ENCODE measurements at places on chromosomes 5 and 9.

DNA sequence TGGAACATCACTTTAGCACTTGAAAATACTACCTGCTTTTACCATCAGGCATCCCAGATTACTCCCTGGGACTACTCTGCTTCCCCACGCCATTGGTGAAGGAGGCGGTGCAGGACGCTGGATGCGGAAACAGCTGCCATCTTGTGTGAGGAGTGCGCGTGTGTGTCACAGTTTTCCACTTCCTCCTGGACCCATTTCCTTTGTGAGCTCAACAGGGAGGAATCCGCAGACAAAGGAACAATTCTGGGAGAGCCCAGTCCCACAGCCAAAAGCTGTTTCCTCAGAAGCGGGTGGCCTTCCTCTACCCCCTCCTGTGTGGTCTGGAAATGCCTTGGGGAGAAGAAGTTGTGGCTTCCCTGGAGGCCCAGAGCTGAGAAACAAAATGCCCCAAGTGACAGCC lies 16.8 kb downstream of the AFAP1L1 start:
- DNase-seq = no peak

- no peak for DNase-seq
These were observed 76.7 kb downstream of the ITGA1 start for GRCh38 chr5:52864371-52864770.

- DNase-seq = no peak
These were observed 28.4 kb upstream of the BTNL3 start for GRCh38 chr5:180960209-180960608.

- DNase-seq = no peak
These were observed 176.2 kb downstream of the DMRTA1 start for GRCh38 chr9:22622815-22623214.

GRCh38 chr9:90107726-90108655 lies 503.2 kb downstream of the GADD45G start:
- DNase-seq = no peak

- DNase-seq = no peak
These were observed 20.8 kb downstream of the ZNF366 start for GRCh38 chr5:72486371-72486770.

- no peak for DNase-seq
These were observed 30.3 kb downstream of the SLC25A48 start for GRCh38 chr5:135864503-135865435.

- no peak for DNase-seq
These were observed 73.0 kb downstream of the OSTF1 start for GRCh38 chr9:75161116-75161857.

GRCh38 chr5:71830681-71831539 lies 111.8 kb downstream of the CARTPT start:
- DNase-seq = no peak

GRCh38 chr5:51479840-51480239 lies 96.6 kb downstream of the ISL1 start:
- DNase-seq = no peak

GRCh38 chr5:175166026-175166425 lies 278.0 kb downstream of the DRD1 start:
- DNase-seq = no peak

- DNase-seq = no peak
These were observed 64.5 kb downstream of the STARD4 start for GRCh38 chr5:111447822-111448221.

GRCh38 chr5:178204935-178205748 lies 809 bp downstream of the HNRNPAB start:
- peak; percentile 62 for DNase-seq

DNA sequence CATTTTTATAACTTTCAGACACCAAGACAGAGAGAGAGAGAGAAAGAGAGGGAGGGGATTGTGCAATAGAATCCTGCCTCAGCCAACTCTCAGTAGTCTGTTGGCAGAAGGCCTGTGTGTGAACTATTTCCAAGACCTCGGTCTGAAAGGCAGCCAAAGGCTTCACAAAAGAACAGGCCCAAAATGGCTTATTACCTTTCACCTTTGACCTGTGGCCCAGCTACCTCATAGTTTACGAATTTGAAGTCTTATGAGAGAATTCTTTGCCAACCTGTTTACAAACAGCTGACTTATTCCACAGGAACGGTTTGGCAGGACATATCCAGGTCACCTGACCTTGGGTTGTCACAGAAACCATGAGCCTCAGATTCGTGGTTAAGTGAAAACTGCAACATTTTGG lies 48.6 kb downstream of the NR2F1-AS1 start:
- no peak for DNase-seq

DNA sequence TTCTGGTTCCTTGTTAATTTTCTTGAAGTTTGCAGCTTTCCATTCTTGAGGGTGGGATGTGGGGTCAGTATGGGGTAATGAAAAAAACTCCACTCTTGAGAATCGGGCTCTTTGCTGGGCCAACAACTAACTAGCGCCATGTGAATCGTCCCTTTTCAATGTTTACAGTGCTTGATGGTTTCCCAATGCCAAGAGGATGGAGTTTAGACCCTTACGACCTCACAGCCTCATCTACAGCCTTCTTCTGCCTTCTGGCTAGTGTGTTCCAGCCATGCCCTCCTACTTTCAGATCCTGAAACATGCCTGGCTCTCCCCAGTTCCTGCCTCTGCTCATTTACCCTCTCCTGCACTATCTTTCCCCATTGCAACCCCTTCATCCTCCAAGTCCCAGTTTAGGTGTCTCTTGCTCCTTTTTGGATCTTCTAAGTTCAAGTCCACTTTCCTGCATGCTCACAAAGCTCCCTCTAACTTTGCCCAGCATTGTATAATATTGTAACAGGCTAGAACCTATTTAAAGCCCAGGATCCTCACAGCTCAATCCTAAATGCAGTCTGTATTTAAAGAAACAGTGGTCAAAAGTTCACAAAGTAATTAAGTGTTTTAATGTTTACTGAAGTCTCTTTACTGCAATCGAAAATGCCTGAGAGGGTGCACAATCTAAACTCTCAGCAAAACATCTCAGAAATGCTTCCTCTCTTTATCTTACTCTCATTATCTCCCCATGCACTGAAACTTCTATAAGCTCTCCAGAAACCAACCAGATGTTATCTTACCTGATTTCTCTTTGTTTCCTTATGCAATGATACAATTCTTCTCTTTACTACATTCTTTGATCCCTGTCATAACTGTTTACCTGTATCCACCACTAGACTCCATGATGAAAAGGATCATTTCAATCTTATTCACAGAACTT lies 20.6 kb upstream of the CAST start:
- DNase-seq = no peak

GRCh38 chr5:143229426-143229895 lies 174.0 kb downstream of the NR3C1 start:
- no peak for DNase-seq

DNA sequence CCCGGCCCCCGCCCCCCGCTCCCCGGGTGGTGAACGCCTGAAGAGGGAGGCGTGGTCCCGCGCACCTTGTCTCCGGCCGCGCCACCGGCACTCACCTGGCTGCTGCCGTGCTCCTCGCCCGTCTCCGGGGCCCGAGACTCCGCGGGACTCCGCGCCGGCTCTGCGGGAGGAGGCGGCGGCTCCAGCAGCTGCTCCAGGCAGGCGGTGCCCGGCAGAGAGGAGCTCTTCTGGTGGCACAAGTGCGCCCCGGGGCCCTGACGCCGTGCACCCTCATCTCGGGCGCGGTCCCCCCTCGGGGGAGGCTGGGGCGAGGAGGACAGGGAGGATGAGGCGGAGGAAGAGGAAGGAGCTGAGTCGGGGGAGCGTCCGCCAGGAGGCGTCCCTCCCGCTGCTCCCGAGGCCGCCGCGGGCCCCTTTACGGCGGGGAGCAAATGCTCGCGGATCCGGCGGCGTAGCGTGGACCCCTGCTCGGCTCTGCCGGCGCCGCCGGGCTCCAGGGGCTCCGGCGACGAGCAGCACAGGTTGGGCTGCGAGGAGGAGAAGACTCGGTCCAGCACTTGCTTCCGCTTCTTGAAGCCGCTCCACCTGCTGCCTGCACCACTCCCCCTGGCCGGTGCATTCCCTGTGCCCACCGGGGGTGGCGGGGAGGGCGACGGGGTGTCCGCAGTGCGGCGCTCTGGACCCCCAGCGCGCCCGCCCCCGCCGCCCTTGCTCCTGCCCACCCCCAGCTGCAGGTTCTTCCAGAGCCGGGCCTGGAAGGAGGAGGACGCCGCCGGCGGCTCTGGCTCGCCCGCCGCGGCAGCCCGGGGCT lies 928 bp downstream of the MCTP1 start:
- no peak for DNase-seq

- DNase-seq = no peak
These were observed 35.5 kb downstream of the DDX46 start for GRCh38 chr5:134794082-134794481.

GRCh38 chr5:58849223-58849622 lies 266.3 kb downstream of the RAB3C start:
- DNase-seq = no peak

GRCh38 chr5:126814721-126815404 lies 37.9 kb downstream of the LMNB1 start:
- no peak for DNase-seq

GRCh38 chr5:95913663-95914062 lies 48.0 kb downstream of the ELL2 start:
- no peak for DNase-seq

DNA sequence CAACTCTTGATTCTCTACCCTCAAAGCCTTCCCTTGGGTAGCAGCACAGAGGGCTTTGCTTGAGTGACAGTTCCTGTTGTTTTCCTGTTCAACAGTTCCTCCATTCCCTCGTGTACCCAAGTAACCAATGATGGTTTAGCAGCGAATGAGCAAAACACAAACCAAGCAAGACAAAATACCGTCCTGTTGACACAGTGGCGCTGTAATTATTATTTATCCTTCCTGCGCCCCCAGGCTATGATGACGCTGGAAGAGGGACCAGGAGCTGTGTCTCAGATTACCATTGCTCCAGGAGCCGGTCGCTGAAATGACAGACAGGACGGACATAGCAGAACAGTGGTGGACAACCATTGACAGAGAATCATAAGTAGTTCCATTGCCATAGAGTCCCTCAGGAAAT lies 154.8 kb downstream of the GADD45G start:
- no peak for DNase-seq

DNA sequence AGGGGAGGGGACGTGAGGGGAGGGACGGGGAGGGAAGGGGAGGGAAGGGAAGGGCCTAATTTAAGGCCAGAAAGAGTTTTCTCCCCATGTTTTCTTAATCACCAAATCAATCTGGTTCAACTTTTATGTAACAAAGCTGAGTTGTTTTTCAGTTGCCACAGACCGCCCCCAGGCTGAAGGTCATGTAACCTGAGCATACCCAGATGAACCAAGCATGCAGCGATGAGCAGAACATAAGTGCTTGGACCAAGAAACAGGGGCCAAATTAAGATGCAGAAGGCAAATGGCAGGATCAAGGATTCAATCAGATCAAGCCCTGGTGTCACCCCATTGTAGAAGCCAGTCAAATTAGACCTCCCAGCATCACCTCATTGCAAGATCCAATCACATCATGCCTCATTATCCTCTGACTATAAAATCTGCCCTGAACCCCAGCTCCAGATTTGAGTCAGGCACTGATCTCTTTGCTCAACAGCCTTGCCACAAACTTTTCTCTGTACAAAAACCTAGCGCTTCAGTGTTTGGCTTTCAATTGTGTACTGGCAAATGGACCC lies 113.5 kb upstream of the TNPO1 start:
- no peak for DNase-seq

DNA sequence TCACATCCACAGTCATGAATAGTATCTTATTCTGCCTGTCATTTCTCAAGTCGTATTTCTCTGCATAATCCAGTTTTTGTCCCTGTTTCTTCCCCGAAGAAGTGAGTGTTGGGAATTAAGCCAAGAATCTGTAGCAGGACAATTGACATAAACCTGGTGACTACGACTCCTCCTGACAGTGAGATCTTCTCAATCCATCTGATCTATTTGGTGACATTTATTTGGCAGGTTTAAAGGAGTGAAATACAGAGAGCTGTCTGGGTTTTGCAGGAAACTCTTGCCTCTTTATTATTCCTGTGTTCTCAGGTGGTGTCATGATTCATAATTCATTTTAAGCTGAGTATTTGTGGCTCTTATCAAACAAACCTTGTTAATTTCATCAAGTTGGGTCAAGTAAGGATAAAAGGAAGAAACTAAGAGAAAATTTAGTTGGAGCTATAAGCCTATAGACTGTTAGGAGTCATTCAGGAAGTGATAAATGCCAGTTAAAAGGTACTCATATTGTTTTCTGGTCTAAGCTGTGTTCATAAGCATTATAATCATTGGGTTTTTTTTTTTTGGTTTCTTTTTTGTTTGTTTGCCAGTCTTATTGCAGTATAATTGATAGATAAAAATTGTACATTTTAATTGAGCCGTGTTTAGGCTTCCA lies 95.9 kb upstream of the PCSK1 start:
- no peak for DNase-seq

GRCh38 chr5:14441641-14442040 lies 140.0 kb upstream of the OTULINL start:
- DNase-seq = no peak

DNA sequence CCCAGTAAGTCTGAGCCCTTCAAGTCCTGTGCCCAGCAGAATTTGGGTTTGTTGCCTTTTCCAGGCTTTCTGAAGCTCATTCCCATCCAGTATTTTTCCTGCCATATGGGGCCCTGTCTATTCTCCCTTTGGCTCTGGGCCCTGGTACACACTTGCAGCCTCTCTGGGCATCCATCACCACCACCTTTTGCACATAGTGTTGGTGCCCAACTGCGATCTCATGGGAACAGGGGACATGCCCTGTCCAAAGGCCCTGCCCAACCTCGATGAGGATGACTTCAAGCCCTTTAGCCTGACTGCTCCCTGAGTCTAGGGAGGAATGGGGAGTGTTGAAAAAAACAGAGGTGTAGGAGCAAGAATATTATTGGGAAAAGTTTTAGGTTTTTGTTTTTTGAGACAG lies 11.5 kb downstream of the RGS3 start:
- DNase-seq = no peak

- no peak for DNase-seq
These were observed 324.3 kb downstream of the GABRG2 start for GRCh38 chr5:162391833-162392232.

- no peak for DNase-seq
These were observed 141.9 kb upstream of the ANKRD55 start for GRCh38 chr5:56375011-56375410.

GRCh38 chr5:124865603-124866354 lies 119.3 kb upstream of the ZNF608 start:
- DNase-seq = no peak

DNA sequence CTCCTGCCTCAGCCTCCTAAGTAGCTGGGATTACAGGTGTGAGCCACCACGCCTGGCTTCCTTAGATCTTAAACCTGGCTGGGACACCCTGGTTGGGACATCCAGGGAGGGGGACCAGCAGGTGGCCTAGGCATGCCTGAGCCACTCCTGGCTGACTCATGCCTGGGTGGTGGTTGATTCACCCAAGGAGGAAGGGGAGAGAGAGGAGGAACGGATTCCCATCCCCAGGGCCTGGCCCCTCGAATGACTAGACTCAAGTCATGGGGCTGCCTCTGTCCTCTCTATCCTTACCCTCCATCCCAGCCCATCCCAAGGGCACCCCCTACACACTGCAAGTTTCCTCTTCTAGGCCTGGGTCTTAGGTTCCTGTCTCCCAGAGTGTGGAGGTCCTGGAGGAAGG lies 12.7 kb downstream of the EEIG1 start:
- peak; percentile 29 for DNase-seq

All from stimulated activated CD4-positive, alpha-beta T cell treated with anti-CD3 and anti-CD28 coated beads, TNF-alpha, amount 100 ng/mL, for 4 hours (primary cell).